ENCODE measurements at places on chromosomes 5 and 9.
A peak's percentile ranks its signal among the peaks of the same experiment; 100 is the strongest.

GRCh38 chr9:91349115-91349555 lies 12.6 kb downstream of the AUH start:
- DNase-seq: no peak

- DNase-seq: no peak
Observed at GRCh38 chr9:84701801-84702200, 32.3 kb downstream of the NTRK2 start.

DNA sequence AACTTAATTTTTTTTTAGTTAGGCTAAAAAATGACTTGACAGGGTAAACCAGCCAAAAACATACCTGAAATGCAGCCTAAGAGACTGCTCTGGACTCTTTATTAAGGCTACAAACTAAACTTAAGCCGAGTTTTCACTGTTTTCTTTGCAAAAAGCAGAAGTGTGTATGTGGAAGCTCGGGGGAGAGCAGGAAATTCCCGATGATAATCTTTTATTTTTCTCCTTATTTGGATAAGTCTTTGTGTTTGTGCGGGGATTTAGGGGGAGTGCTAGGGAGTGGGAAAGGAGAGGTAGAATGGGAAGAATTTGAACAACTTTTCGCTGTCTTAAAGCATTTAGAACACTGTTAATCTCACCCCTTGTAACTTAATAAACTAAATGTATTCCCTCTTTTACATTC lies 30.7 kb upstream of the GPR21 start:
- DNase-seq: peak; percentile 11

DNA sequence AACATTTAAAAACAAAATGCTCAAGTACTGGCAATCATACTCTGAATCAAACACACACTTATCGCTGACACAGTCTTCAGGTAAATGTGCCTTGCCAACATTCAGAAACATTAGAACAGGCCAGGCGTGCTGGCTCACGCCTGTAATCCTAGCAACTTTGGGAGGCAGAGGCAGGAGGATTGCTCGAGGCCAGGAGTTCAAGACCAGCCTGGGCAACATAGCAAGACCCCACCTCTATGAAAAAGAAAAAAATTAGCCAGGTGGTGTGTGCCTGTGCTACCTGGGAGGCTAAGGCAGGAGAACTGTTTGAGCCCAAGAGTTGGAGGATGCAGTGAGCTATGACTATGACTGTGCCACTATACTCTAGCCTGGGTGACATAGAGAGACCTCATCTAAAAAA lies 20.6 kb downstream of the DROSHA start:
- no peak for DNase-seq

- DNase-seq: peak; percentile 29
Observed at GRCh38 chr9:86406366-86406765, 52.2 kb upstream of the TUT7 start.

GRCh38 chr9:79432485-79432884 lies 139.3 kb upstream of the TLE4 start:
- DNase-seq: no peak

DNA sequence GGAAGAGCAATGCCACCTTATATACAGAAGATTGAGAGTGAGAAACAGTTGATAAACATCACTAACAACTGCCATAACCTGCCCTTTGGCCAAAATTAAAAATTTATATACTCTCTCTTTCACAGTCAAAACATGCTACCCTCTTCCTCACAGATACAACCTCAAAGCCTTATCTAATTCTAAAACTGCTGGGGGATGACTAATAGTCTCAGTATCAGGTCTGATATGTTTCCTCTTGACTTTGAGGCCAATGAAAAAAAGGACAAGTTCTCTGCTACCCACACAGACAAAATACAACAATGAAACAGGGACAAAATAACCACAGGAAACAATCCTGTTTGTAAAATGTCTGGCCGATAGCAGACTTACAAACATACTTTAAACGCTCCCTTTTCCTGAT lies 485.6 kb upstream of the NUDT12 start:
- peak; percentile 29 for DNase-seq

- DNase-seq: no peak
Observed at GRCh38 chr5:142036918-142037317, 24.1 kb upstream of the GNPDA1 start.

GRCh38 chr5:55146080-55146479 lies 13.9 kb upstream of the GPX8 start:
- no peak for DNase-seq

- DNase-seq: peak; percentile 66
Observed at GRCh38 chr5:150516011-150516410, 8.1 kb downstream of the NDST1 start.

DNA sequence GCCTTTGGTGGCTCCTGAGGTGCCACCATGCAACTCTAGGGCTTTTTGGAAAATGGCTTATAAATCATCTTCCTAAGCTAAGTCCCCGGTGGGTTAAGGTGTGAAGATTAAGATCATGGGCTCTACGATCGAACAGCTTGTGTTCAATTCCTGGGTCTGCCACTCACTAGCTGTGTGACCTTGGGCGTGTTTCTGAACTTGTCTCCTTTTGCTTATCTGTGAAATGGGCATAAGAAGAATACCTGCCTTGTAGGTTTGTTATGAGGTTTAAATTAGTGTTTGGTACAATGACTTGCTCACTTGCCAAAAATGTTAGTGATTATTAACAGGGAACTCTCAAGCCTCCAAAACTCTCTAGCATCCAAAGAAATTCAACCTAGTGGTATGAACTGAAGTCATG lies 119.2 kb upstream of the PITX1 start:
- DNase-seq: no peak

GRCh38 chr9:20597862-20598261 lies 24.4 kb downstream of the MLLT3 start:
- DNase-seq: no peak

DNA sequence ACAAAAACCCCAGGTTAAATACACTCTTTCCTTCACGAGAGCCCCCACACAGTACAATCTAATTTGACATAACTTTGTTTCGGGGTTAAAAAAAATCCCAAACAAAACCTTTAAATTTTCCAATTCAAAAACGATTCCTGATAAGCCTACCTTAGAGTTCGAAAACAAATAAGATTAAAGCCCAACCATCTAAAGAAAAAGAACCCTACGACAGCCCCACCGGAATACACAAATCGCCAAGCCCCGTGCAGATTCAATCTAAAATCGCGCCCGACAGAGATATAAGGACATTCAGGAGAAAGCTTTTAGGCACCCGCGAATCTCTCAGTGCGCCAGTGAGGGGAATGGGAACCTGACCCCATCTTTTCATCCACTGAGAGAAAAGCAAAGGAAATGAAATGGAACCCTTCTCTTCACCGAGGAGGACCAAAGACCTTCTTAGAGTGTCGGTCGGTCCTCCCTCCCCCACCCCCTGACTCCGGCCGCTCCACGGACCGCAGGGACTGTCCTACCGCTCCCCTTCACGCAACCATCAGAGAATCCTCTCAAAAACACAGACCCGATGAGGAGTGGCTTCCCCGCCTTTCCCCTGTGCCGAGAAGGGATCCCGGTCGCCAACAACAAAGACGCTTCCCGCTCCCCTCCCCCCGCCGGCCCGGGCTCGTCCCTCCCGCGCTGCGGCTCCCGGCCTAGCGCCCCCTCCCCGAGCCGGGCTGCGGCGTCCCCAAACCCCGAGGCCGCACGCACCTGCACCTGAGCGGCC lies 925 bp downstream of the ABHD17B start:
- DNase-seq: peak; percentile 20

GRCh38 chr5:59799668-59800346 lies 93.7 kb downstream of the PDE4D start:
- peak; percentile 59 for DNase-seq

DNA sequence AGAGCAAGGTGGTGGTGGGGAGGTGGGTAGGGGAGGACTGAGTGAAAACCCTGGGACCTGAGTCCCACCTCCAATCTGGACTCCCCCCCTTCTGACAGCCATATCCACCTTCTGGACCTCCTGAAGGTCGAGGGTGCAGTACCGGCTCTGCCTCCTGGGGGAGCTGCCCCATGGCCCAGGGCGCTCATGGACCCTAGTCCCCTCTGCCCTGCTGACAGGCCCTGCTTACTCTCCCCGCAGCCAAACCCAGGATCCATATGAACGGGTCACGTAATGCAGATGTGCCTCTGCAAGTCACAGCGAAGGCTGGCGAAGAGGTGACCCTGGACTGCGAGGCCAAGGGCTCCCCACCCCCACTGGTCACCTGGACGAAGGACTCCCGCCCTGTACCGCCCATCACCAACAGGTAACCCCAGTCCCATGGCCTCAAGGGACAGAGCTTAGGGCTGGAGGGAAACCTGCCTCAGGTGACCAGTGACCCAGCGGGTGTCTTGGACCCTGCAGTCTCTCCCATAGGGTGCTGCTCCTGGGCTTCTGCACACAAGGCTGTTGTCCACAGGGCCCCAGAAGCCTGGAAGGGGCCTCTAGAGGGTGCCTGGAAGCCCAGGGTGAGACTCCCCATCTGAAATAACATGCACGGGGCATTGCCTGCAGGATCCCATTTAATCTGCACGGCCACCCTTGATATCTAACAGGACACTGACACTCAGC lies 61.7 kb downstream of the HMCN2 start:
- no peak for DNase-seq

- DNase-seq: no peak
Observed at GRCh38 chr9:136852664-136853595, 784 bp downstream of the MAMDC4 start.

DNA sequence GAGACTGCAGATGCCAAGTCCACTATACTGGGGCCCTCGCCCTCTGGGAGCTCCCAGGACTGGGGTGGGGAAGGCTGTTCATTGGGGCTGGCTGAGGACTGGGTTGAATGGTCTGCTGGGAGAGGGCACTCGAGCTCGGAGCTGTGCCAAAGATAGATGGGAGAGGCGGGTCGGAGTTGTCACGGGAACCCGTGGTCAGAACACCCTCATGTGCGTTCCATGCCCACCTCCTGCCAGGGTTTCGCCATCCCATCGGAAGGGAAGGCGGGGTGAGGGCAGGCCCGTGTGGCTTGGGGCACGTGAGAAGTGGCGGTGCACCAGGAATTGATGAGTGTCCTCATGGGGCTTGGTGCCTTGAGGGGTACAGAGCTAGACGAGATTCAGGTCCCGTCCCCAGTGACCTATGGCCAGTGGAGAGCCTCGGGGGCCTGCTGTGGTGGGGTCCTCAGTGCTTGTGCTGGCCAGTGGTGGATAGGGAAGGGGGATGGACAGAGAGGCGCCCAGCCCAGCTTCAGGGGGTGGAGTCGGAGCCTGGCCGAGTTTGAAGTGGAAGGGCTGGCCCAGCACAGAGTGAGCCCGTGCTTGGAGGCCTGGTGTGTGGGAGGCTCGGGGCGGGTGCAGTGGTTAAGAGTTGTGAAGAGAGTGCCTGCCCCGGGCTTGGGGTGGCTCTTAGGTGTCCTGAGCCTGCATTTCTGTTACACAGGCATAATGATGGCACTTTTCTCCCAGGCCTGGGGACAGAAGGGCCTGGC lies 4.3 kb downstream of the CACFD1 start:
- no peak for DNase-seq

GRCh38 chr9:98750364-98751060 lies 41.8 kb upstream of the GABBR2 start:
- DNase-seq: no peak

DNA sequence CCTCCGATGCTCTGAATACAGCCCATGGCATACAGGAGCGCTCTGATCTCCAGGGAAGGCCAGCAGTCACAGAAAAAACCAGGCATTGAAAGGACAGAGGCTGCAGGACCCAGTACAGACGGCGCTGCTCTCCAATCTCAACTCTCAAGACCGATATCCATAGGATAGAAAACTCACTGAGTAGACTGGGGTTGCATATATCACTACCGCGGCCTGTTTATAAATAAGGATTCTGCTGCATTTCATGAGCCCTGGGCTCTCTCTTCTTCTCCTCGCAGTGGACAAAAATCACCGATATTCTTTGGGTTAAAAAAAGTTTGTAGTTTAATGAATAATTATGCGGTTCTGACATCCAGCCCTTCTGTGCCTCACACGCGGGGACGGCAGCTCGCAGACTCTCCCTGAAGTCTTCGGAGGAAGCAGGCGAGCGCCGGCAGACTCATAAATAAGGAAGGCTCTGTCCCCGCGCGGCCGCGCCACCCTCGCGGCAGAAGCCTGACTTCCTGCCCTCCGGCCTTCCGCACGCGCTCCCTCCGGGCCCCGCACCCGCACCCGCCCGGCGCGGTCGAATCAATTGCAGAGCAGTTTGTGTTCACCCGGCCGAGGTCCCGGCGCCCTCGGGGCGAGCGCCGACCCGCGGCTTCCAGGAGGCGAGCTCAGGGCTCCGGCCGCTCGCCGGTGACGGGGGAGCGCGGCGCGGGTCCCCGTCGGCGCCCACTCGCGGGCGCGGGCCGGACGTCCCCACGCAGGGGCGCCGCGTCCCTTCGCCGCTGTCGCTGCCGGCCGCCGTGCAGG lies at the start of gene FAM78A:
FAM78A (minus strand) TSS at position 417 of the 795 bp plus-strand sequence; CDS start at position 86, 331 bp downstream.
- no peak for DNase-seq

GRCh38 chr9:89919171-89919681 lies 314.4 kb downstream of the GADD45G start:
- no peak for DNase-seq

DNA sequence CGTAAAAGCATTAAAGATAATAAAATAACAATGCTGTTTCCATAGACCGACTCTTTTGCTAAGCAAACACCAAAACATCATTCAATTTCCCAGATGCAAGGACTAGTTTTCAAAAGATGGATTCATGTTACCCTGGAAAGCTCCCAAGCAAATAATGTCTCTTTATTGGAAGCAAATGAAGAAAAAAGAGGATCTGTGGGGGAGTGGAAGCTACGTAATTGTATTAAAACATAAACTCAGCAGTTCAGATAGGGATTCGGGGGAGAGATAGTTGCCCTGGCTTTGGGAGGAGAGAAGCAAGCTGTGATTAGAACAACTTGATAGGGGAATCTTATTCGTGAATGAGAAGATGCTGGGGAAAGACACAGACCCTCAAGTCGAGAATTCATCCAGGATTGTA lies 491.0 kb upstream of the CLINT1 start:
- no peak for DNase-seq

DNA sequence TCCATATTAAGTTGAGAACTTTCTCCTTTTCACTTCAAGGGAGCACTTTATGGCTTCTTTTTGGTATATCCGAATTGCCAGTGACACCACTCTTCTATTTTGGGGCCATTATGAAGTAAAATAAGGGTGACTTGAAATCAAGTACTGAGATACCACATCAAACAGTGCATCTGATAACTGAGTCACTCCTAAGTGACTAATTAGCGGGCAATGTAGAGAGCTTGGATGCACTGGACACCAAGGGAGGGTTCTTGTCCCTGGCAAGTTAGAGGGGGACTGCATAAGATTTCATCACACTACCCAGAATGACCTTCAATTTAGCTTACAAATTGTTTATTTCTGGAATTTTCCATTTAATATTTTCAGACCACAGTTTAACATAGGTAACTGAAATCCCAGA lies 813.9 kb upstream of the CDH10 start:
- DNase-seq: no peak

DNA sequence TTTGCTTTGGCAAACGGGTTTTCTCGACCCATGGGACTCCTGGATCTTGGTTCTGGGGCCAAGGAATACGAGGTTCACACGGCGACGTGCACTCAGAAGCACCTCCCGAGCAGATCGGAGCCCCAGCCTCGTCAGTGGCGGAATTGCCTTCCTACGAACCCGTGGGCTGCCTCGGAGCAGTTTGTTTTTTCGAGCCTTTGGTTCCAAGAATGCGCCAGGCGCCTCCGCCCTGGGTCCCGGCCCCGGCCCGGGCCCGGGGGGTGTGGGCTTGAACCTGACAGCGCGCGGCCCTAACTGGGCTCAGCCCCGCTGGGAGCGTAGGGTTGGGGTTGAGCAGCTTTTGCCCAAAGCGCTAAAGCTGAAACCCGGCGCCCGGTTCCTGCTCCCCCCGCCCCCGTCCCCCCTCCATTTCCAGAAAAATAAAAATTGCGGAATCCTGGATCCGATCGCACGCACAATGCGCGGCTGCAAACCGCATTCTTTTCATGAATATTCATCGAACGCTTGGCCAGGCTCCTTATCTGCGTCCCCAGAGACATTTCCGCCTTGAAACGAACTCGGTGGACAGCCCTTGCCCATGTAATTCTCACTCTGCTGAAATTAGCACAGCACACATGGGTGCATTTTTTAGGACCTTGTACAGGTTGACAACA lies 1.0 kb downstream of the BASP1 start:
- DNase-seq: peak; percentile 76
